H1 (cell line): ENCODE measurements at places on chromosomes 5 and 9. TPM values are rescaled to one million over a fixed set of nuclear protein-coding genes. Genes with fewer than 3 reads are reported as not detected.
A peak's percentile ranks its signal among the peaks of the same experiment; 100 is the strongest.

DNA sequence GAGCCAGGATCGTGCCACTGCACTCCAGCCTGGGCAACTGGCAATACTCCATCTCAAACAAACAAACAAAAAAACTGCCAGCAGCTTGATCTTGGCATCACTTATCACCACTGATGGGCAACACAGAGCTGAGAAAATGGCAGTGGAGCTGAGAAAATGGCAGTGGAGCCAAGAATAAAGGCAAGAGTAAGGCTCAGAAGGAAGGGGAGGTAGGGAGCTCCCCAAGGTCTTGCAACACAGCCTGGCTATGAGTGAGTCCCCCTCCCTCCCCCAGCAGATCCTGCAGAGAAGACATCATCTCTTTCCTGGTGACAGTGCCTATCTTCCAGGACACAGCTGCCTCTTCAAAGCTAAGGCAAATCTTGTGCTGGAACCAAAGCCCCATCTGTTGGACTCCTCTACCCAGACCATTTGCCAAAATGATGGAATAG, 70.3 kb downstream of the UGCG start:
- no peak for DNase-seq

DNA sequence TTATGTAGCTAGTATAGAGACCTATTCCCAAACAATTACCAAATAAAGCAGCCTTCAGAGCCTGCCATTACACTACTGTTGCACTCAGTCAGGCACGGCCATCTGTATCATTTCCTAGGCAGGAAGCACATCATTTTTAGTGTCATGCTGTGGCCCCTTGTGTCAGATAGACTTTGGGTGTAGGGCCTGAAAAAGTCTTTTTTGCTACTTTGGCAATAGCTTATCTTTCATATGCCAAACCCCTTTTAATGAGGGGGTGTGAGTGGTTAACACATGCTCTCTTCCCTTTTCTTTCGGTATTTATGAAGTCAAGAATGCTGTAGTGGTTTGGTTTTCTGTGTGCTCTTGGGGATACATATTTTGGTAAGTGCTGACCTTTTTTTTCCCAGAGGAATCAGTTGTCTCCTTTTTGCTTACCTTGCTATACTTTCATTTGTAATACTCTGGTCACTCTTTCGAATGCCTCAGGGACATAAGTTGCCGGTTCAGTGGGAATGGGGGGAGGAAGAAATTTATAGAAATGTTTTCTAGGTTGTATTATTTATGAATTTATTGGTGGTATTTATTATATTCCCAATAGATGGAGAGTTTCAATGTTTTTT, 209.8 kb downstream of the CSNK1G3 start:
- DNase-seq, result no peak

FOXD4L5 gene
- polyA plus RNA-seq, result not detected in 2 replicates

DNA sequence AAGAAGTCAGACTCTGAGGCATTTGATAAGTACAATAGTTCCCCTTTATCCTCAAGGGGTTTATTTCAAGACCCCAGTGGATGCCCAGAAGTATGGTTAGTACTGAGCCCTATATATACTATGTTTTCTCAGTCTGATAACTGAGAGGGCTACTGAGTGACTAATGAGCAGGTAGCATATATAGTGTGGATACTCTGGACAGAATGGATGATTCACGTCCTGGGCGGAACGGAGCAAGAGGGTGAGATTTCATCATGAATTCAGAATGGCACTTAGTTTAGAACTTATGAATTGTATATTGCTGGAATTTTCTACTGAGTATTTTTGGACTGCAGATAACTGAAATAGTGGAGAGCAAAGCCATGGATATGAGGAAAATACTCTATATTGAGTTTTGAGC, 457.6 kb downstream of the PLK2 start:
- DNase-seq, result no peak

PCDHGB4 gene
- 8.0 and 9.7 TPM in 2 replicates for polyA plus RNA-seq

DNA sequence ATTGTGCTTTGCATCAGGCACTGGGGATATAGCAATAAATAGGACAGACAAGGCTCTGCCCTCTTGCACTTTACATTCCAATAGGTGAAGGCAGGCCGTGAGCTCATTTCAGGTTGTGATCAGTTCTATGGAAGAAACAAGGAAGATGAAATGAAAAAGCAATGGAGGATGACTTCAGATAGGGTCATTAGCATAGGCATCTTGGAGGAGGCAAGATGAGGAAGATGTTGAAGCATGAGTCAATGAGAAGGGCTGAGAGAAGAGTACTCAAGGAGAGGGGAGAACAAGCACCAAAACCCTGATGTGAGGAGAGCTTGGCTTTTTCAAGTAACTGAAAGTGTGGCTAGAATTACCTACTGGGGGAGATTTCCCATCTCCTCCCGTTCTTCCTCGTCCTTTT, 5.0 kb upstream of the SPARC start:
- DNase-seq, result no peak

DNA sequence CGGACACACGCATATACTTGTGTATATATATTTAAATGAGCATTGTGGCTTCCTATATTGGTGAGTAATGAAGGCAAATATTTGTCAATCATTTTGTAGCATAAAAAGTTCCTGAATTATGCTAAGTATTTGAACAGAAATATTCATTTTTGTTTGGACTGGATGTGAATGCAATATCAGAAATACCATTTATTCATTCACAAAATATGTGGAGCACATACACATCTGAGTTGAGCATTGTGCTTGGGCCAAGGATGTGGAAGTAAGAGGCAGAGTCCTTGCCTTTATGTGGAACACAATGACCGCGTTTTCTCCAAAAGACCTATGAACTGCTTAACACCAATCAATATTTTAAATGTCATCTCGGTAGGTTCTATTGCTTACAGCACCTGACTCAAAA, 1086.5 kb downstream of the NR2F1-AS1 start:
- no peak for DNase-seq

HEMGN gene
- polyA plus RNA-seq, result not detected in 2 replicates

ZDHHC11 gene
- polyA plus RNA-seq, result 4.7 and 10.8 TPM in 2 replicates

IGFBPL1 gene
- 30.9 and 31.3 TPM in 2 replicates for polyA plus RNA-seq

GDF9 gene
- polyA plus RNA-seq, result 0.14 and 0.22 TPM in 2 replicates

GRCh38 chr9:130297371-130297770, 31.8 kb downstream of the HMCN2 start:
- DNase-seq, result no peak

DNA sequence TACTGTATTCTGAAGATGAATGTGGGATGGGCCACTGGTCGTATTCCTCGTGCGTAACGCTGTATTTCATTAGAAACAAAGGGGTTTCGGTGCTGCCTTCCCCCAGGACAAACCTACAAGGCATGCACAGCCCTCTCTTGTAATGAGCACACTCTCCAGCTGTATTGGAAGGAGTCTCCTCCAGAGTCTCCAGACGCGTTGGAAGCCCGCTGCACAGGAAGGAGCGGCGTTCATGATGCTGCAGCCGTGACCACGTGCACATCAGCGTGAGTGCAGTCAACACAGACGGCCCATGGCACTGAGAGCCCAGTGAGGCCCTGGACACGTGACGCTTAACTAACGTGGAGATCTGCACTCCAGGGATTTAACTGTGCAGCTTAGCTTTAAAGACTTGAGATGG, 209.0 kb upstream of the IRX1 start:
- DNase-seq, result no peak

DNA sequence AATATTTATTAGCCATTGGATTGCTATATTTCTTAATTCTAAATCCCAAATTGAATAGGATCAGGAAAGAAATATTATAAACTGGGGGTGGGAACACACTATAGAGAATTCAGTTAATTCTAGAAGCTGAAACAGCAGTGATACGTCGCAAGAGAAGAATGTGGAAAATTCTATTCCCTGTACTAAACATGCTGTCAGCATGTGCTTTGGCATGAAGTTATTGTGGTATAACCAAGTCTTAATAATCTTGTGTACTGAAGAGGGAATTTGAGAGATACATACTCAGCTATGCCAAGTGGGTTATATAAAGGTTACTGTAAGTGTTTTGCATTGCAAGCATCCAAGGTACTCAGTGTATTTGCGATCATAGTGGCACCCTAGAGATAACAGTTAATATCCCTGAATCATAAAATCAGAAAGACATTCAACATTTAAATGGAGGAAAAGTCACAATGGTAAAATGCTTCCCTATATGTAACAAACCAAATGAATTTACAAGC, 1492.9 kb upstream of the C9orf72 start:
- DNase-seq, result no peak

- DNase-seq, result peak; percentile 75
Observed at GRCh38 chr9:134781591-134782302, 98.9 kb upstream of the FCN2 start.
